ENCODE measurements at places on chromosomes 2 and 18.

GRCh38 chr2:88024509-88024908, 8.2 kb upstream of the RNU2-63P start:
- DNase-seq, result no peak

DNA sequence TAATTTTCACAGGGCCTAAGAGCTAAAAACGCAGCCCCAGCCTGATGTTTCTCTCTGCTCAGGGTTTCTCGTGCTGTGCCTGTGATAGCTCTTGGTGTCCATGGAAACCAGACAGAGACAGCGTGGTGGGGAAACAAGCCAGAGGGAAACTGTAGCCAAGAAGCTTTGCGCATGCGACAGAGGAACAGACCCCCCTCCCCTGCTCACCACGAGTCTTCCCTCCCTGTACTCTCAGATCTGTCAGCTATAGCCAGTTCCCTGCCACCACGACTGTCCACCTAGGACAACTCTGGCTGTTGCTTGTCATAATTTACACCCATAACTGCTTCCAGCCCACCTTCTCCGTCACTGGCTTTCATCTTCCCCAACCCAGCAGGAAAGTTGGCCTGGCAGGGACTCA, 13.2 kb upstream of the DNAJC27 start:
- DNase-seq, result no peak

- no peak for DNase-seq
These were observed 102.9 kb downstream of the TSN start for GRCh38 chr2:121858369-121858768.

DNA sequence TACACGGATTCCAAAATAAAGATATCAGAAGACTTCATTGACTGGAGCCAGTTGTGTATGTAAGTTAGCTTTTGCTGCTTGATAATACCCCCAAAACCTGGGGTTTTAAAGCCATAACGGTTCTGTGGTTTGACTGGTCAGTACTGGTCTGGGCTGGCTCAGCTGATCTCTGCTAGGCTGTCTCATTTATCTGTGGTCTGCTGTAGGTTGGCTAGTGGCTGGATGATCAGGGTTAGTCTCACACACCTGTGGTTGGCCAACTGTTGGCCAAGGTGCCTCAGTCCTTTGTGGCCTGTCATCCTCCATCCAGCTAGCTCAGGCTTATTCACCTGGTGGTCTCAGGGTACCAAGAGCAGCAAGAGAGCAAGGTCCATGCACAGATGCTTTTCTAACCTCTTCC, 183.2 kb downstream of the KLHL29 start:
- DNase-seq, result no peak

- DNase-seq, result no peak
These were observed 86.5 kb upstream of the ATG16L1 start for GRCh38 chr2:233164967-233165366.

- no peak for DNase-seq
These were observed 56.7 kb upstream of the EPB41L3 start for GRCh38 chr18:5600378-5601071.

GRCh38 chr2:42547014-42547413, 21.4 kb upstream of the MTA3 start:
- no peak for DNase-seq

DNA sequence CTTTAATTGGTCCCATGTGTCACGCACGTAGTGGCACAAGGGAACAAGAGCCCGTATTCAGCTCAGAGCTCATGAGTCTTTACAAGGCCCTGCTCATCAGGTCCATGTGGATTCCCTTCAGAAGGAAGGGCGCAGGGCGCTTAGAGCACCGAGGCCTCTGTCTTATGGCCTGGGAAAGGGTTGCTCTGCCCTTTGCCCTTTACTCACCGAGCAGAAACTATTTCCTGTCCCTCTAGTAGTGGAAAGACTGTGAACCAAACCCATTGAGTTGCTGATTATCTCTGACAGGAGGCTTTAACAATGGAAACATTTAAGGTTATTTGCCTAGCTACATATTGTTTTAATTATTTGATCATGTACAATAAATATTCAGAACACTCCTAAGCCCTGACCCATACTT, 102.0 kb upstream of the ACAA2 start:
- no peak for DNase-seq

- no peak for DNase-seq
These were observed 135.8 kb downstream of the COPS8 start for GRCh38 chr2:237221443-237221842.

DNA sequence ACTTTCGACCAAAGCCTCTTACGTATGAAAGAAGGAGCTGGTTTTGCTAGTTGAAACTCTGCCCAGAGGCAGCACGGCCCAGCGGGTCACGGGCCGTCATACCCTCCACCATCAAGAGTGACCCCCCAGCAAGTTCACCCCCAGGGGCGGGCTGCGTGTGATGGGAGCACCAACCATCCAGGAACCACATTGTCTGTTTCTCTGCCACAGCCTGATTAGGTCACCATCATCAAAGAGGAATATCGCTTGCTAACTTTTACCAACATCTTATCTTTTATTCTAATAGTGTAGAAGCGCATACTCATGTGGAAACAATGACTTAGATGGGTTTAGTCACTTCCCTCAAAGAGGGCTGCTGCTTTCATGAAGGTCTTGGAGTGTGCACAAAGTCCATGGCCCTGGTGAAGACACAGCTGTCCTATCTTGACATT, 116.6 kb upstream of the SMIM21 start:
- no peak for DNase-seq
